ENCODE measurements at places on chromosomes 7 and 10.

DNA sequence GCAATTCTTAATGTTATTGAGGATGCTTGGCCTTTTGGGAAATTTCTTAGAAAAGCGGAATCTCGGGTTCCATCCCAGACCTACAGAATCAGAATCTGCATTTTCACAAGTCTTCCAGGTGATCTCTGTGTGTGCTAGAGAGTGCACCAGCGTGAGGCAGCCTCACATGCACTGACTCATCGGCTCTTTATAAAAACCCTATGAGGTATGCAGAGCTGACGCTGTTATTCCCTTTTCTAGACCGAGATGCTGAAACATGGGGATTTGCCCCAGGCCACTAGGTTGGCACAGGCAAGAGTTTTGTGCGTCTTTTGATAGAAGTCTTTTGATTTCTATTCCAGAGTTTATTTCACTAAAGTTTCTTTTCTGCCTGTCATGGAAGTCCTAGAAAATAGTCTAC, 61.2 kb downstream of the CDCA7L start:
- no peak for DNase-seq

- peak; percentile 60 for DNase-seq
Measured at GRCh38 chr7:27235387-27236311, 7.0 kb upstream of the EVX1 start.

DNA sequence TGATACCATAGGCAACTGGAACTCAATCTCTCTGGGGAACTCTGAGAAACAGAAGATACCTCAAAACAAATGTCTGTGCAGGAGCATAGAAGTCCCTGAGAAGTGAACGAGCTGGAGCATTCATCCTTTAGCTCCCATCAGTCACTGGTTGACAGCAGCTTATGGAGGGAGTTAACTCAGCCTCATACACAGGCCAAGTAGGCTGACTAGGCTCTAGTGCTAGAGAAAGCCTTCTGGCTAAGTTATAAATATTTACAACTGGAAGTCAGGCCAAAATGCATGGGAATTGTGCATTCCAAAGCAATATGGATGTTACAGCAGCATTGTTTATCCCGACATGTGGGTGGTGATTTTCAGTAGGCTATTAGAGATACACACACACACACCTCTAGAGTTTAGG, 66.5 kb downstream of the ANK3 start:
- no peak for DNase-seq

DNA sequence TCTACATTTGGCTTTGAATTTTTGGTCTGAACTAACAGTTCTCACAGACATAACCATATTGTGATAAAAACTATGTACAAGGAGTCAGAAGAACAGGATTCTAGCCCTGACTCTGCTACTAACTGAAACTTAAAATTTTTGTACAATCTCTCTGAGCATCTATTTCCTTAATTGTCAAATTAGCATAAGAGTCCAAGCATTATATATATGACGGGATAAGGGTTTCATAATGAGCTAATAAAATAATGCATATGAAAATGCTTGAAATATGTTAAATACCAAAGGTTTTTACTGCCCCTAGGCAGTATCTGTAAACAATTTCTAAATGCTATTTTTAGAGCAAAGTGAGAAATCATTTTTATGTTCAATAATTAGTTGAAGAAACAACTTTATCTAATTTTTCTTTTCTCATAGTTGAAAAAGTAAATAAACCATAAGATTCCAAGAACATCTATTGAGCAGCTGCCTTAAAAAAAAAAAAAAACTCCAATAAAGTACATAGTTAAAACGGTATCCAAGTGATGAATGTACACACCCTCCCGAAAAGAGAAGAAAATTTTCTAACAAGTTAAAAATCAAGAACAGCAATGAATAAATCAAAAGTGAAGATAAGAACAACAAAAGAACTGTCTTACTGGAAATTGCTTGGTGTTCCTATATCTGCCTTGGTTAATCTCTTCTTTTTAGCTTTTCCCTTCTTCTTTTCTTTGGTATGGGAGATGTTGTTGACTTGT, 40.4 kb downstream of the LMOD2 start:
- no peak for DNase-seq

- DNase-seq: no peak
Measured at GRCh38 chr7:114293289-114294012, 121.2 kb upstream of the FOXP2 start.

GRCh38 chr7:40243076-40243475, 108.3 kb downstream of the SUGCT start:
- no peak for DNase-seq

DNA sequence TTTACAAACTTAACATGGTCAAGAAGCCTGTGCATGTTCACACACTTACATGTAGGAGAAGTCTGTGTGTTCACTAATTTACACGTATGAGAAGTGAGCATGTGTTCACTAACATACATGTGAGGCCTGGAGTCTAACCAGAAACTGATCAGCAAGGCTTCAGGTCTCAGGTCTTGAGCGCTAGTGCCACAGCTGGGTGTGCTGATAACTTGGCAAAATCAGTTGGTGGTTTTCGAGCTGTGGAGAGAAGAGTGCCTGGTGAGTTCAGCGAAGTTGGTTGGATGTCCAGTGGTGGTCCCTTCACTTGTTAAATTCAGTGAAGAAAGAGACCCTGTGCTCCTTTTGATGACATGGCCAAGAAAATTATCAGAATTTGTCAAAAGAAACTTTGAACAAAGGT, 98.7 kb downstream of the CELF2 start:
- DNase-seq: no peak

- DNase-seq: no peak
Measured at GRCh38 chr7:50827281-50827680, 44.6 kb upstream of the GRB10 start.

- no peak for DNase-seq
Measured at GRCh38 chr7:13910805-13911551, 78.5 kb downstream of the ETV1 start.

DNA sequence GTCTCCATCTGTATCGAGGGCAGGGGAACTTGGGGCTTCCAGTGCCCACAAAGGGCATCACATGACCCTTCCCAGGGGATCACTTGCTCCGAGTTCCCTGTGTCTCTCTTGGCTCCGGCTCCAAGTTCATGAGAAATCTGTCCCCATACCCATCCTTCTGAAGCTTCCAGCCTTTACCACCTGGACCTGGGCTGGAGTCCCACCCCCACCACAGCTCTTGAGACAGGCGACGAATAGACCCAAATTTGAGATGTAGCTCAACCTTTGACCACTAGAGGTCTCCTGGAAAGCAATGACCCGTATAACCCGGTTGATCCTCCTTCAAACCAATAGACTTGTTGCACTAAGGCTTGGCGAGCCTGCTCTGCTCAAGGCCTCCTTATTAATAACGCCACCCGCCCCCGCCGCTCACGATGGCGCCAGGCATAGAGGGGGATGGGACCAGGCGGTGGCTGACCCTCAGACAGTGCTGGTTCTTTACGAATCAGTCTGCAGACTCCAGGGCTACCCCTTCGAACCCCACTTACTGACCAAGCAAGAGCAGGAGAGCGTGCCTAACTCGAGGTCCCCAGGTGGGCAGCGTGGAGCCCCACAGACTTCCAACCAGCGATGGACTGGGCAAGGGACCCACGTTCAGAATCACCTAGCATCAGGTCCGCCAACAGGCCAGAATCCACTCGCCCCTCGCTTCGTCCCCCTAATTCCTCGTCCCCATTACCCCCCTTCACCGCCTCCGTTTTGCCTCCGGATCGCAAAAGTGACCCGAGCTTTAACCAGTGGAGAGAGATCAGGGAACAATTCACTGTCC, 4.4 kb upstream of the ARID5B start:
- DNase-seq: peak; percentile 49

- DNase-seq: no peak
Measured at GRCh38 chr7:66189695-66190503, 15.2 kb upstream of the TPST1 start.

GRCh38 chr10:68895041-68895440, 6.1 kb upstream of the DDX50 start:
- no peak for DNase-seq

DNA sequence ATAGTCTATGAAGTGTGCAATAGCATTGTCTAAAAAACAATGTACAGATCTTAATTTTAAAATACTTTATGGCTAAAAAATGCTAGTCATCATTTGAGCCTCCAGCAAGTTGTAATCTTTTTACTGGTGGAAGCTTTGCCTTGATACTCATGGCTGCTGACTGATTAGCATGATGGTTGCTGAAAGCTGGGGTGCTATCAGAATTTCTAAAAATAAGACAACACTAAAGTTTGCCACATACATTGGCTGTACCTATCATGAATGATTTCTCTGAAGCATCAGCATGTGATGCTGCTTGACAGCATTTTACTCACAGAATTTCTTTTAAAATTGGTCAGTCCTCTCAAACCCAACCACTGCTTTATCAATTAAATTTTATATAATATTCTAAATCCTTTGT, 101.5 kb upstream of the TMEM168 start:
- DNase-seq: no peak

DNA sequence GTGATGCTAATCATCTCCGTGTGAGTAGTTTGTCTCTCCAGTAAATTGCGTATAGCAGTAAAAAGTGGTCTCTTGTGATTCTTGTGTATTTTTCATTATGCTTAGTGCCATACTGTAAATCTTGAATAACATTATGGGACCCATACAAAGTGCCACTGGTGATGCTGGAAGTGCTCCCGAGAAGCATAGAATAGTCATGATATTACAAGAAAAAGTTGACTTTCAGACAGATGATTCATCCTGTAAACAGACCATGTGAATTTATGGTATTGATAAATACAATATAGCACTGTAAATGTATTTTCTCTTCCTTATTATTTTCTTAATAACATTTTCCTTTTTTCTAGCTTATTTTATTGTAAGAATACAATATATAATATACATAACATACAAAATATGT, 74.6 kb upstream of the CDK6 start:
- no peak for DNase-seq

DNA sequence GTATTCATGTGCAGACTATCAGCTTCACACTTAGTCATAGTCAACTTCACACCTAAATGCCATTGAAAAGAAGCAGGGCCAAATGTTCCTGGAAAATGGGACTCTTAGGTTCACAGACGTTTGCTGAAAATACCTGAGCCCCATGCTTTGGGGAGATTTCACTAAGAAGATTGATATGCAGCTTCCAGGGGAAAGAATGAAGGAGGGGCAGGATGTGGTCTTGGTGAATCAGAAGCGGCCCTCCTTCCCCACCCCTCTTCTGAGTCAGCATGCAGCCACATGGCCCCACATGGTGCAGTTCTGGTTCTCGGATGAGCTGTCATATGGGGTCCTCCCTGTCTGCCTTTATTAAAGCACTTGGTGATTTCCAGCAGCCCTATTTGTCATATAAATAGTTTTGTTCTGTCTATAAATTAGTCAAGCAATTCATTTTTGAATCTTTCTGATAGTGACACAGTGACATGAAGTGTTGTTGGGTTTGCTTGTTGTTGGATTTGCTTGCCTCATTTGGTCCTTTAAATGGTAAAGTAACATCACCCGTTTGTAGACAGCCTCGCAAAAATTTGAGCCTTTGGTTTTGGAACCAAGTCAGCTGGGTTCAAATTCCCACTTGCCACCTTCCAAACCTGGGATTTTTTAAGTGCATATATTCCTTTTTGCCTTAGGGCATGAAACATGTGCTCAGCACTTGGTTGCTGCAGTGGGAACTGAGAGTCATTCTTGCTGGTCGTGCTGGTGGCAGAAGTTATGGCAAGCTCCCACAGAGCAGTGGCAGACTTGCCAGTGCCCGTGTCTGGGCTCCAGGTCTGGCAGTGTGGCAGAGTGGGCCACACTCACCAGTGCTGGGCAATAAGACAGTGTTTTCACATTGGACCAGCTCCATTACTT, 68.1 kb upstream of the CDK6 start:
- no peak for DNase-seq

GRCh38 chr10:110414548-110415309, 83.0 kb upstream of the DUSP5 start:
- no peak for DNase-seq

DNA sequence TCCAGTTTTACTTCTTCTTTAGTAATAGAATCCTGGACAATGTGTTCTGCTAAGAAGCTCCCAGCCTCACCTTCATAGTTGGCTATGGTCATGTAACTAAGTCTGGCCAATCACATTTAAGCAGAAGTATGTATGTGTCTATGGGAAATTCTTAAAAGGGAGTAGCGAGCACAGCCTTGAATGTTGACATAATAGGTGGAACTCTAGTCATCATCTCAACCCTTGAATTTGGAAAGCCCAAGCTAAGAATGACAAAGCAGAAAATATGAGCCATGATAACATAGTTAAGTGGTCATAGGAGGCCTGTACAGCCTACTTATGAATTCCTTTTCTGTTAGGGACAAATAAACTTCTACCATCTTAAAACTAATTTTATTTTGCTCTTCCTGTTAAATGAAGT, 134.1 kb downstream of the MAGI2 start:
- no peak for DNase-seq

- no peak for DNase-seq
Measured at GRCh38 chr10:77104459-77104980, 533.1 kb downstream of the KCNMA1 start.

- no peak for DNase-seq
Measured at GRCh38 chr7:19574131-19574530, 134.7 kb downstream of the POLR1F start.

GRCh38 chr10:10831085-10831484, 186.6 kb upstream of the CELF2 start:
- no peak for DNase-seq

DNA sequence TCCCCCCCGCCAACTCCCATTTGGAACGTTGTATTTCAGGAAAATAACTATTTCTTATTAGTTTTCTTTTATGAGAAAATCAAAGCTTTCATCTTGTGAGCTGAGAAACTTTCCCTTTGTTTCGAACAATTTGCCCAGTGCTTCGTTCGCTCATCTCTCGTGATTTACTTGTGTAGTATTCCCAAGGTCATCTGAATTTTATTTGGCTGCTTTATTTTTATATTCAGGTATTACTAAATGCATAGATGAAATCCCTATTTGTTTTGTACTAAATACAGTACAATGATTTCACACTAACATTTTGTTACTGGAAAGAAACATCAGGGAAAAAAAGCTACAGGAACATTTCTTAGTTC, 12.0 kb upstream of the EBLN1 start:
- DNase-seq: no peak

DNA sequence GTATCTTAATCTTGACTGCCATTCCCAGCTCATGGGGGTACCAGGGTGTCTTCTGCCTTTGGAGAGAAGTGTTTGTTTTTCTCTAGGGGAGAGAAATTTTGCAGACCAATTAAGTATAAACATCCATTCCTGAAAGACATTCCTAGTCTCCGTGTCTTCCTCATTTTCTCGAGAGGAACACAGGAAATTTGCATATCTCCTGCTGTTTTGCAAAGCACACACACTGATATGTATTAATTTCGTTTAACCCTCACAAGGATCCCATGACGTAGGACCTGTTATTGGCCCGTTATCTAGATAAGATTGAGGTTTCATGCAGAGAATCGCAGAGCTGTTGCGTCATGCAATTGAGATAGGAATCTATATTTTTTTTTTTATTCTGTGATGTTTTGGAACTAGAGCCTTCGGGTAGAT, 944 bp downstream of the RHBDD2 start:
- DNase-seq: no peak

- DNase-seq: no peak
Measured at GRCh38 chr10:63922468-63923284, 401.5 kb downstream of the REEP3 start.

DNA sequence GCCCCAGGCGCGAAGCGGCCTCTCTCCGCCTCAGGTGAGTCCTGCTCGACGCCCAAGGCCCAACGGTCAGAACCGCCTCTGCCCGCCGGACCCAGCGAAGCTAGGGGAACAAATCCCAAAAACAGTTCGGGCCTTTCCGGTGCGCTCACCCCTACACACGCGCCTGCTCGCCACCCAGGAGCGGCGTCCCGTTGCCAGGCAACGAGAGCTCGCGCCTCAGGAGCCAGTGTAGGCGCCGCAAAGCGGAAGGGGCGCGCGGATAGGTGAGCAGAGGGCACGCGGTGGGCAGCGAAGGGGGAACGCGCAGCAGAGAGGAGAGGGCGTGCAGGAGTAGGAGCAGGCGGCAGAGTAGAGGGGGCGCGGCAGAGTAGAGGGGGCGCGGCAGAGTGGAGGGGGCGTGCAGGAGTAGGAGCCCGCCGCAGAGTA, at the start of the genes DYDC1 and DYDC2:
DYDC1 (minus strand) TSS at position 193 of the 426 bp plus-strand sequence. CDS start 4,154 bp downstream, outside the sequence.
DYDC2 (plus strand) TSS at position 219 of the 426 bp plus-strand sequence. CDS start 5,663 bp downstream, outside the sequence.
- peak; percentile 62 for DNase-seq

All from progenitor cell of endocrine pancreas (in vitro differentiated cells).